ENCODE measurements at places on chromosomes 4 and X. TPM values are rescaled to one million over a fixed set of nuclear protein-coding genes. Genes with fewer than 3 reads are reported as not detected.

Gene GUCY1A1
- 136 TPM for total RNA-seq

Gene MAGEC1
- not detected for total RNA-seq

Gene NXF2B
- total RNA-seq = not detected

- DNase-seq = no peak
Measured at GRCh38 chrX:48899078-48899410, 1.3 kb downstream of the PQBP1 start.

GRCh38 chr4:152220201-152220666, 315.7 kb downstream of the FBXW7 start:
- no peak for DNase-seq

DNA sequence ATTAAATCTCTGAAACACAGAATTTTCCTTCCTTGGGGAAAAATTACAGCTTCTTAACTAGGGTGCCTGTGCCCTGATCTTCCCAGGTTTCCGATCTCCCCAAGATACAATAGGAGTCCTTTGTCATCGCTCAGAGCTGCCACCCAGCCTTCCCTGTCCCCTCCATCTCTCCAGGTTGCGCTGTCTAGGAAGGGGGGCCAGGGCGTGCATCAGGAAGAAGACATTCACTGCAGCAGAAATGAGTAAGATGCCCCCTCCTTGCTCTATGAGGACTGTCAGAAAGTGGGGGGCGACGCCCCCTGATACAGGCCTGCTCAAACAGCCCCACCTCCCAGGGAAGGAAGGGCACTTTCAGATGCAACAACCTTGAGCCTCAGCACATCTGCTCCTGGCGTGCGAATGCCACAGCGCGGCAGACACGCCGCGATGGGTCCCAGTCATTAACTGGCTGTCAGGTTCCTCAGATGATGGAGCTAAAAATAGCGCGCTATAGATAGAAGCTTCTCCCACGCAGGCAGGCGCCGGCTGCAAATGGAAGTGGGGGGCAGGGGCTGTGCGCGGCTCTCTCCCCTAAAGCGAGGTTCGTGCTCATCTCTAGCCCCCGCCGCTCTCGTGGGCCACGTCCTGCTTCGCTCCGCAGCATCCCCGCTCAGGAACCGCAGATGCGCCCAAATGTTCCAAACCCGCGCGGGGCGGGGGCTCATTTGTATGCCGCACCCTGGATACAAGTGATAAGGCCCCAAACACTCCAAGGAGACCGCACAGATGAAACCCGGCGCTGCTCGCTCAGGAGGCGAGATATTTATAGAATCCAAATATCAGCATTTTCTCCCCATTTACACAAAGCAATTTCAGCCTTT, 57.6 kb upstream of the LGI2 start:
- DNase-seq = peak; percentile 17

GRCh38 chr4:163764569-163764968, 270.1 kb downstream of the TMA16 start:
- no peak for DNase-seq

Gene HTN3
- not detected for total RNA-seq

DNA sequence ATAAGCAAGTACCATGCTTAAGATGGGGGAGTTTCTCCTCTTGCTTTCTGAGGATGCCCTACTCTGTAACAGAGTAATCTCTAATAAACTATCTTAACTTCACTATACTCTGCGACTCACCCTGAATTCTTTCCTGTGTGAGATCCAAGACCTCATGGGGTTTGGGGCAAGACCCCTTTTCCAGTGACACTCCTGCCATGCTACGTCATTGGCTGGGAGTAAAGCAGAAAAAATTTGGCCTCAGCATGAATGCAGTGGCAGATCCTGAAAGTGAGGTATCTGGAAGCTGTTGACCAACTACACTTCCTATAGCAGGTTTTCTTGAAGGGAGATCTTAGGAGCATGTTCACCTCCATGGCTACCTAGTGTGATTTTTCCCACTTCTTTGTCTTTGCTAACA, 109.1 kb upstream of the MED14 start:
- DNase-seq = no peak

- no peak for DNase-seq
Measured at GRCh38 chr4:121597346-121597934, 99.3 kb downstream of the ANXA5 start.

DNA sequence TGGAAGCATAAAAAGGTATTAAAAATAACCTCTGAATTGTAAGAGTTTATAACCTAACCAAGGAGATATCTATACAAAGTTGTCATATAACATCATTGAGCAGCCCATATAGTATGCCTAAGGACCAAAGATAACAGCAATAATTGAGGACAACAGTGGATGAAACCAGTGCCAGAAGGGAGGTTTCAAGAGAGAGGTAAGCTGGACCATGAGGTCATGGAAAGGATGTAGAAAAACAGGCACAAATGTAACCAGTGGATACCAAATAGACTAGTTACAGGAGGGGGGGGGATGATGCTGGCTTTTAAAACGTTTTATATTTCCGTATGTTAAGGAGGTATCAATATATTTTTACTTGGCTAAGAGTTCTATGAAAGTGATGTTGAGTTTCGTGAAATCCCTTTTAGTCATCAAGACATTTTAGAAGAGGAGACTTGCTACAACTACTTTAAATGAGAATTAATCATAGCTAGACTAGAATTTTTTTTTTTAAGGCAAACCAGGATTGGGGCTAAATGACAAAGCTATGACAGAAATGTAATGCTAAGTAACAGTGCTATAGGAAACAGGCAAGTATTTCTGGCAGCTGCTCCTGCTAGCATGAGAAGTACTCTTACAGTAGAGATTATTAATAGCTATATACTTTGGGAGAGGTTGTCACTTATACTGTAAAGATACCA, 161.1 kb downstream of the FBXW7 start:
- DNase-seq = no peak

Gene RBM46
- total RNA-seq = 0.31 TPM

Data from occipital lobe (tissue), 3 donors.